ENCODE measurements at places on chromosomes 2 and 18.

- DNase-seq, result no peak
Measured at GRCh38 chr2:70516596-70516995, 37.0 kb downstream of the TGFA start.

DNA sequence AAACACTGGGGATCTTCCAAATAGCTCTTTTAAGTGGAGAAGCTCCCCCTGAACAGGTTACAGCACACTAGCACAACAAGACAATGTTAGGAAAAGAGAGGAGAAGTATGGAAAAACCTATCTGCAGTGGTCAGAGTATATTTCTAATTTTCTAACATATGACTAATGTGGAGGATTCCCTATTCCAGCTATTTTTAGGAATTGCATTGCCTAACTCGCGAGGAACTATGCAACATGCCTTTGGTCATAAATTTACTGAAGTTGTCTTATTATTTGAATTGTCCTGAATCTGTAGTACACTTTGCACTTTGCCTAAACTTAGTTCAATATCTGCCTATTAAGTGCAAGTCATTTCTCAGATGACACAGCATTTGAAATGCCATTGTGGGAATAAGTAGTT is 381.4 kb downstream of the CCDC85A start:
- DNase-seq, result no peak

DNA sequence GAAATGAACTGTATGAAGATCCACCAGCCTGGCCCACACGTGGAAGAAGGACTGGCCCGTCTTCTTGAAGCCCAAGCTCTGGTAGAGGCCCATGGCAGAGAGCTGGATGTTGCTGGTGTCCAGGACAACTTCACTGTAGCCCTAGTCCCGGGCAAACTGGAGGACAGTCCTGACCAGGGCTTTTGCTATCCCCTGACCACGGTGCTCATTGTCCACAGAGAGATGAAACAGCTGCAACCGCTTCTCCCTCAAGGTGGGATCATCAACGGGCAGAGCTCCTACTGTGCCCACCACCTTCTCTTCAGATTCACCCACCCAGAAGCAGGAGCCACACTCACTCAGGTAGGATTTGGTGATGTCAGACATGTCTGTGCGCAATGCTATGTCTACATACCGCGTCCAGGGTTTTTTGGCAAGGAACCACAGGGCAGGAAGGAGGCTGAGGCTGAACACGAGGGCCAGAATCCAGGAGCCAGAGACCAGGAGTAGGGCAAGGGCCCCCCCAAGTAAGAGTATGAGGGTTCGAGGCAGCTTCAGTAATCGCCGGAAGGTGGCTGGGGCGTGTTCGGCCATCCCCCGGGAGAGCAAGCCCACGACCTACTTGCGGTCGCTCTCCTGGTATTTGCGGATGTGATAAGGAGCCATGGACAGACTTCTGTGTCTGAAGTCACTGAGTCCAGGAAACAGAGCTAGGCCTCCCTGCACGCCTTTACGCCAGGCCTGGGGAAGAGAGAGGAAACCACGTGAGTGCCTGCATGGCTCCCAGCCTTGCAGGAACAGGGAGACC is 36.3 kb downstream of the TPRKB start:
- DNase-seq, result no peak

GRCh38 chr2:75491129-75491753 is 69.5 kb downstream of the EVA1A start:
- no peak for DNase-seq

DNA sequence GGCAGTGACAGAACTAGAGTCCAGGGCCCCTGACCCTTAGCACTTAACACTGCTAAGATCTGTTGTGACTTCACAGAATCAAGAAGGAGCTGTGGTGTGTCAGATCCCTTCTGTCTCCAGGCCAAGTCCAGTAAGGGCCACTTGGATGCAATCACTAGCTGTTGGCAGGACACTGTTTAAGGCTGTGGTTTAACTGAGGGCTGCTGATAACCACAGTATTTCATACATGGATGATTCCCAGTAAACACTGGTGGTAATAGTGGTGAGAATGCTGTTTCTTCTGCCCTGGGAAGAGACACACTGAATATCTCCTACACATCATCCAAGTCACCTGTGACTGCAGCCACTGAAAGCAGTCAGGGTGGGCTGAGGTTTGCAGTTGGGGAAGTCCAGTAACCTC is 77.7 kb upstream of the FBXO11 start:
- no peak for DNase-seq

- no peak for DNase-seq
Measured at GRCh38 chr2:191481305-191482070, 196.4 kb upstream of the NABP1 start.

DNA sequence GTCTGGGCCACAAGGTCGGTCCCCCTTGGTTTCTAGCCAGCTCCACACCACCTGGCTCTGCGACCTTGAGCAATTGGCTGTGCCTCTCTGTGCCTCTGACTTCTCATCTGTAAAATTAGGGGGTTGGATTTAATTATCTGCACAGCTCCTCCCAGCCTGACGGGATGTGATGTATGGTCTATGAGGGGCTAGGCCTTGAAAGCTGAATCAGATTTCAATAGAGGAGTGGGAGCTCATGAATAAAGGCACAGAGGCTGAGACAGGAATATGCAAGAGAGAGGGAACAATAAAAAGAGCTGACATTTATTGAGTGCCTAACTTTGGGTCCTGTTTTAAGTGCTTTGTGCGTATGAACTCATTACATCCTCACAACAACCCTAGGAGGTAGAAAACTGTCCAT is 104.7 kb downstream of the ALK start:
- no peak for DNase-seq

GRCh38 chr2:49129034-49129433 is 25.3 kb downstream of the FSHR start:
- no peak for DNase-seq

GRCh38 chr18:28715206-28715605 is 538.3 kb upstream of the CDH2 start:
- DNase-seq, result no peak

- no peak for DNase-seq
Measured at GRCh38 chr2:2812117-2812516, 481.0 kb upstream of the MYT1L start.

DNA sequence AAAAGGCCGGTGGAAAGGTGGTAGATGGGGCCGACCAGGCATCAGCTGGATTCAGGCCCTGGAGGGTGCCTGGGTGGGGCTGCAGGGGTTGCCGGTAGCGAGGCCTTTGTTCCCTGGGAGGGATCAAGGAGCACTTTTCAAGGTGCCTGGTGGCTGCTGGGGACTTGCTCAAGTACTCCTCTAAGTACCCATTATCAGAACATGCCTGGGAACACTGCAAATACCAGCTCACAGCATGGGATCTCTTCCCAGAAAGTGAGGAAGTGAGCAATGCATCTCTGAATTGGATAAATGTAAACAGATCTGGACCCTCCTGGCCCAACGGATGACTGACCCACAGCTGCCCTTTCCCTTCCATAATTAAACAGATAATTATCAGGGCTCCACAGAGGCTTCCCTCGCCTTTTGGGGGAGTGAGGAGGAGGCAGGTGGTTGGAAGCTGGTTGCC is 210.5 kb downstream of the SH3RF3 start:
- DNase-seq, result no peak

- no peak for DNase-seq
Measured at GRCh38 chr2:11785611-11785940, 39.1 kb downstream of the LPIN1 start.

DNA sequence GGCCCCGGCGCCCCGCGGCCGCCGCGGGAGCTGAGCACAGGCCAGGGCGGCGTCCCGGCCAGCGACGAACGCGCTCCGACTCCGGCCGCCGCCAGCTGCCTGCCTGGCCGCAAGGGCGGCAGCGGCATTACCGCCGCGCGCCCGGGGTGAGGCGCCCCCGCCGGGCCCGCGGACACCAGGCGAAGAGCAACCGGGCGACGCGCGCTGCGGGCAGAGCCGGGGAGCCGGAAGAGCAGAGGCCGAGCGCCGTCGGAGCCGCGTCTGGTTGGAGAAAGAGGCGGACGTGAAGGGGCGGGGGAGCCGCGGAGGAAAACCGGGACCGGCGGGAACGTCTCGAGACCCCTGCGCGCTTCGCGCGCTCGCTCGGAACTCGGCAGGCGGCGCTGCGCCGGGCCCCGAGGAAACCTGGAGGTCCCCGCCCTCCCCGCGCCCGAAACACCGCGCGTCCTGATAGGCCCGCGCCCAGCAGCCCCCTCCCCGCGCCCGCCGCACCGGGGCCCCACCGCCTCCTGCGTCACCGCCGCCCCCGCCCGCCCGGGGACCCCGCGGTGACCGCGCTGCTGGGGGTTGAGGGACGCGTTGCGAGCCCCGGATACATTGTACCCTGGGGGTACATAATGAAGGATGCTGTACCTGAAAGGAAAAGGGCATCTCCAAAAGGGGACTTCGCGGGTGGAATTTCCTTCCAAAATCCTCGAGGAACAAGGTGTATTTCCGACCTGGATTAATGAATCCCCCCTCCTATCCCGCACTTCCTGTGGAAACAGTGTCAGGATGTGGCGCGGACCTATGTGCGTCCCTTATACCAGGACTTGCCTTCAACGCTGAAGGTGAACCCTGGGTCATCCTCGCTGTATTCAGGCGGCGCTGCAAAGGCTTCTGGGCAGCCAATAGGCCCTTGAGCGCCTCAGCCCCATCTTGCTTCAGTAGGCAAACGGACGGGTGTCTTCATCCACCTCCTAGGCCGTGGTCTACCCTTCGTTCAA is 1.0 kb upstream of the B4GALT6 start:
- DNase-seq, result peak; percentile 75

DNA sequence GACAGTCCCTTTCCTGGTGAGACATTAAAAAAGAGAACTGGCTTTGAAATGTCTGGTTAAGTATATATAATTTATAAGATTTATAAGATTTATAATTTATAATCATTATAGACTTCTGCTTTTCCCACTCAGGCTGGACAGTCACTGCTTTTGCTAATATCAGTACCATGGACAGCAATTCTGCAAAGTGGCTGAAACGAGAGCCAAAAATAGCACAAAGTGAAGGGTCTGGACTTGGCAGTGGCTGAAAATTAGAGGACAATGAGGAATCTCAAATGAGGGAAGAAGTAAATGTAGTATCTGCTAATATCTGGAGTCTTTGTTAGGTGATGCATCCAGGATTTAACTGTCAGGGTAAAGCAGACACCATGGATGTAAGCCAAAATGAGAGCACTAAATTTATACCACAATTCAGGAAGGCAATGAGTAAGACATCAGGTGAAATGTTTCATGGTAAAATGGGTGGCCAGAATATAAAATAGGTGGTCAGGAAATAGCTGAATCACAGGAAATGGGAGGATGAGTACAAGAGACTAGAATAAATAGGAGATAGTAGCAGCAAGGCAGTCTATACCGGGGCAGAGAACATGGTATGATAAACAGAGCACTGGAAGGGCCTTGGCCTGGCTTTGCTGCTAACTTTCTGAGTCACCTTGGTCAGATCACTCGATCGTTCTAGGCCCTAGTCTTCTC is 39.6 kb upstream of the BOD1L2 start:
- DNase-seq, result no peak

- DNase-seq, result no peak
Measured at GRCh38 chr2:147806846-147807245, 38.0 kb upstream of the ACVR2A start.

DNA sequence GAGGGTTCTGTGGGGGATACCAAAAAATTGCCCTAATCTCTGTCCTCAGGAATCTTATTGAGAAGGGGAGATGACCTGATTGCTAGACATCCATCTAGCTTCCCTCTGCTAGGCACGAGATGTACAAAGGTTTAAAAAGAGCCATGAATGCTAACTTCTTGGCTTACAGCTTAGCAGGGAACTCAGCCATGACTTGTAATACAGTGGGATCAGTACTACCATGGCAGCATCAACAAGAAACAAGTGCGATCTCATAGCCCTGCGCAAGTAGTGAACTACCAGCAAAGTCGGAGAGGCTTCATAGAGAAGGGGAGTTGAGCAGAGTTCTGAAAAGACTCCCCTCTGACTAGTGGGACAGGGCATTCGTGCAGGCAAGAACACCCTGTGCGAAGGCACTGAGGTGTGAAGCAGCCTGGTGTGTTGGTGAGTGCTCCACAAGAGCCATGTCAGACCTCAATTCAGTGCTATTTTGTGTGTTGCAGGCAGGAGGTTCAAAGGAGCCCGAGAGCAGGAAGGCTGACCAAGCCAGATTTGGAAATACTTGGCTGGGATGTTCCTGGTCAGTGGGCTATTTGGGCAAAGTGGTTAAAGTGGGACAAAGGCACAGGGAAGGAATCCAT is 130.0 kb downstream of the FMNL2 start:
- no peak for DNase-seq

DNA sequence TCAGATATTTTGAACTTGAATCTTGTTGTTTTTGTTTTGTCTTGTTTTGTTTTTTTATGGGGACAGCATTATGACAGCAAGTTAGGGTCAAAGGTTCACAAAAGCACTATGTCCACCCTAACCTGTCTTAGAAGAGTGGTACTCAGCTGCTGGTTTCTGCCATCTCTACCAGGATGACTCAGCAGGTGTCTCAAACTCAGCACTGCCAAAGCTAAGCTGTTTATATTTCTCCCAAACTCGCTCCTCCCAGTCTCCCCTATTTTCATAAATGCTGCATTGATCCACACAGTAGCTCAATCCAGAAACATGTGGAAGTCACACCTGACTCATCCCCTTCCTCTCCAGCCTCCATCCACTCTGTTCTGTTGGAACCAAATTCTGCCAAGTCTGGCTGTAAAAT is 134.9 kb downstream of the ZBTB7C start:
- no peak for DNase-seq

DNA sequence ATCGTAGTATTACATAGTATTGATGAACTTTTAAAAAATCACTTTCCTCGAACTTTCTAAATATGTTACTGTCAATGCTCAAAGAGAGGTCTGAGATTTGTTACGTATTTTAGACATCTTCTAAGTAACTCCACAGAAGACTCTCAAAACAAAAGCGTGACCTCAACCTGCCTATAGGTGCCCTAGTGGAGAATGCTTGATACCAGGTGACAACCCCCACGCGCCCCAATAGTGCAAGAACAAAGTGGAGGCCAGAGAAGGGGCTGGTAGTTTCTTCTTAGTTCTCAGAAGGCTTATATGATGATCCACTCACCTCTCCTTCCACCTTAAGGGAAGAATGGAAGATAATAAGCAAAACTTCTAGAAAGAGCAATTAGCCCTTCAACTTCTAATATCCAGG is 102.6 kb downstream of the ANKRD44 start:
- DNase-seq, result no peak

- DNase-seq, result peak; percentile 50
Measured at GRCh38 chr2:20617892-20618467, 32.9 kb downstream of the HS1BP3 start.

- no peak for DNase-seq
Measured at GRCh38 chr2:187679454-187679853, 125.2 kb upstream of the TFPI start.

DNA sequence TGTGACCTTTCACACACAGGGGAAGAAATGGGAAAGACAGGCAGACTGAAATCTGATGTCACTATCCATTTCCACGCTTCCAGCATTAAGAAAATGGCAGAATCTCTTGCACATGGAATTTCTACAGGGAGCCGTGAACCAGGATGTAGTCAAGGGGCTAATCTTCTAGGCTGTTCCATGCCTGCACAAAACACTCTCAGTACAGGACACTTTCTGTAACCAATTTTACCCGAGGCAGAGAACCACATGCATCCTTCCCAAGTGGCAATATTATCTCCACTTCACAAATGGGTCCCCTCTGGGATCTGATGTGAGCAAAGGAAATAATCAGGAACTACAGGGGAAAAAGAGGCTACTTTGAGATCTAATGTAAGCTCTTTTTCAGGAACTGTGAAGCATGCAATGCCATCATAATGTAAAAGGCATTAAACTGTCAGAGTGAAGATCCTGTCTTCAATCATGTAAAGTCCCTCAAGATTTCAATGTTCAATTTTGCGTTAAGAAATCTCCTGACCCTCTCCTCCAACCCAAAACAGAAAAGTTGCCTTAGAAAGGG is 236.9 kb downstream of the RBM43 start:
- no peak for DNase-seq
